ENCODE measurements at places on chromosomes 5 and 9.

DNA sequence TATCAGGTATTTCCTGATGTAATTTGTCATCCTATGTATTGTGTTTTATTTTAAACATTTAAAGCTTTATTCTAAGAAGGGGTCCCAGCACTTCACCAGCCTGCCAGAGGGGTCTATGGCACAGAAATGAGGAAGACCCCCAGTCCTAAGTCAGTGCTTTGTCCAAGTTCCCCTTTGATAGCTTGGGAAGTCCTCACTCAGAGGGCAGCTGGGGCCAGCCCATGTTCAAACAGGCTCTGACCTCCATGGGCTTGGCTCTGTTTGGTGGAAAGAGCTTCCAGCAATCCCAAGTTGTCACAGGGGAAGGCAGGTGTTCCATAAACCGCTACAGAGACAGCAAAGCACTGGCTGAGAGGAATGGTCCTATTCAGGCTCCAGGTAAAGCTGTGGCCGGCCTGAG lies 26.6 kb upstream of the AKNA start:
- no peak for DNase-seq

DNA sequence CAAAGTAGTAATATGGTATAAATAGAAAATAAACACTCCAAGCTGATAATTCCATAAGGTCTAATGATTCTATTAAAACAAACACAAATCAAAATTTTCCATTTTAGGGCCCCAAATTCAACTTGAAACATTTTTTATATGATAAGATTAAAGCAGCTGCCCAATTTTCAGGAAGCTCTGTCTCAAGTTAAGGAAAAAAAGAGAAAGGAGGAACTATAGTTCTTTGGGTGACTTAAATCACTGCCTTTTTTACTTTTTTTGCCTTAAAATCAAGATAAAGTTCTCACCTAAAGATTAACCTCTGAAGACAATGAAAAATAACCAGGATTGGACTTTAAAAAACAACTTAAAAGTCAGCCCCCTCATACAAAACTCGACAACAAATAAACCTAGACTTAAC lies 76.0 kb upstream of the IFNE start:
- DNase-seq = no peak

DNA sequence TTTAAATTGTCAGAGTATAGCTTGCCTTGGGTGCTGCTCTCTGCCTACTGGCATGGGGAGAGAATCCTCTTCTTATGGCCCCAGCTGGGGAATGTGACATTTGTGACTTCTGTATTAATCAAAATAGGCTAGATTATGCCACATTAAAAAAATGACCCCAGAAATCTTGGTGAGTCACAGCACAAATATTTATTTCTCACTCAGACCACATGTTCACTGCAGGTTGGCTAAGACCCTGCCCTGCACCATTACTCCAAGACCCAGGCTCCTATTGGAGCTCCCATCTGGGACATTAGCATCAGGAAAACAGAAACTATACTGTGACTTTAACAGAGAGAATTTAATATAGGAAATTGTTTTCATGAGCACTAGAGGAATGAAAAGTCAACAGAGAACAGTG lies 16.6 kb upstream of the WHRN start:
- DNase-seq = no peak

DNA sequence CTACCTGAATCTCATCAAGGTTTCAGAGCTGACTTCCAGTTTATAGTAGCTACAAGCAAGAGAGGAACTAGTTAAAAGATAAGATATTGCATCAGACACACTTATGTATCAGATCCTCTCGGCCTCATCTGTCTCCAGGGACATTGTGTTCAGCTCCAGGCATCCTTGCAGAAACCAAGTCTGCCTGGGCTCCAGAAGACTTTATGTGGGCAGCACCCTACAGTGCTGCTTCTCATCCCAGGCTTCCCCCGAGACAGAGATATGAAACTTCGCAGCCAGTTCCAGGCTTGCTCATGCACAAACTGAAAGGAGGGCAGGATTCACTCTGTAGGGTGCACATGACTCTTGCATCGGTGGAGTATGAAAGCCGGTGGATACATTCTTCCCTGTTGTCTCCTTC lies 33.9 kb upstream of the FOXB2 start:
- no peak for DNase-seq

GRCh38 chr9:12091865-12092527 lies 601.2 kb upstream of the TYRP1 start:
- DNase-seq = no peak

DNA sequence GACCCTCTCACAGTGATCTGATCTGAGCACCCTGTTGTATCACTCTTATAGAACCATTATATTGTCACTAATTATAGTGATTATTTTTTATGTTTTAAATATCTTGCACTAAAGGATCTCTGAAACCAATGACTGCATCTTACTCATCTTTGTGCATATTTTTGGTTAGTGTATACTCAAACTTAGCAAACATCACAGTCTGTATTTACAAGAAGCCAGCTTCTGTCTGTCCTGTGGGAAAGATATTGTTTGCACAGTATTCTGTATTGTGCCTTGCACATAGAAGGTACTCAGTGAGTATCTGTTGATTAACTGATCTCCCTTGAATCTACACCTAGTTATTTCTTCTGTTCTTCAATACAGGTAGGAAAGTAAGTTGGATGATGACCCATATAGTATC lies 131.5 kb downstream of the PAM start:
- no peak for DNase-seq

DNA sequence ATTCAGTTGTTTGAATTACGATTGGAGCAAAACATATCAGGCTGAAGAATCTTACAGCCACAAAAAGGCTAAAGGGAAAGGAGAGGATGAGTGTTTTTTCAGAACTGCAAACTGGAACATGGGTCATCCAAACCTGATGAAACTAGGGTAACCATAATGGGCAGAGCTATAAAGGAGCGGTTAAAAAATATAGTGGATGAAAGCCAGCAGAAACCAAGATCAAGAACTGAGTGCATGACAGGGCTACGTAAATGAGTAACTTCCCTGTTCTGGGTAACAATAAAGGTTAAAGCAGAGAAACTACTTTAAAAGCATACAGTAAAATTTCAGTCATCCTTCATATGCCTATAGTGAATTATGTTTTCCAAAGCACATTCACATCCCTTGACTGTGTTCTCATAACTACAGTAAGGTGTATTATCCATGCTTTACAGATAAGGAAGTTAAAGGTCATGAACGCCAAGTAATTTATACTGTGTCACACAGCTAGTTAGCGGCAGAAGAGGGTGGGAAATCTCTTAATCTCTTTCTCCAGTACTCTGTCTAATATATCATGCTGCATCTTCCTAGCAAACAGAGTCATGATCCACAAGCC lies 48.5 kb upstream of the GHR start:
- DNase-seq = no peak

All from AG09309 (cell line).